ENCODE measurements at places on chromosomes 1 and 21.

DNA sequence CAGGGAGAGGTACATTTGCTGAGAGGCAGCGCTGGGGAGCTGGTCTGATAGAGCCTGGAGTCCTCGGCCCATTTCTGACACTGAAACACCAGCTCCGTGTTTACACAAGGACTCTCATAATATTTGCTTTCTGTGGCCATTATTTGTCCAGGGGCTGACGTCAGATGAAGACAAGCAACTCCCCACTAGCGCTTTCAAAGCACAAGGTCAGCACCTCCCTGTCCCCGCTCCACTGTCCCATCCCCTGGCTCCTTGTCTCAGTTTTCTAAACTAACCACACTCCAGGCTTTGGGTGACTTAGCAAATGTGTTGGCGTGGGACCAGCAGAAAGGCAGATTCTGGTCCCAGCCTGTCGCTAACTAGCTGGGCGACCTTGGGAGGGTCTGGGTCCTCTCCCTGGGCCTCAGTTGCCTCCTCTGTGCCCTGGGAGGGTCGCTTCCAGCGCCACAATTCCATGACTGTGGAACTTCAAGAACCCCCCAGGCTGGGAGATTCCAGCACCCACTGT lies 37.4 kb upstream of the ZBTB40 start:
- no peak for DNase-seq

DNA sequence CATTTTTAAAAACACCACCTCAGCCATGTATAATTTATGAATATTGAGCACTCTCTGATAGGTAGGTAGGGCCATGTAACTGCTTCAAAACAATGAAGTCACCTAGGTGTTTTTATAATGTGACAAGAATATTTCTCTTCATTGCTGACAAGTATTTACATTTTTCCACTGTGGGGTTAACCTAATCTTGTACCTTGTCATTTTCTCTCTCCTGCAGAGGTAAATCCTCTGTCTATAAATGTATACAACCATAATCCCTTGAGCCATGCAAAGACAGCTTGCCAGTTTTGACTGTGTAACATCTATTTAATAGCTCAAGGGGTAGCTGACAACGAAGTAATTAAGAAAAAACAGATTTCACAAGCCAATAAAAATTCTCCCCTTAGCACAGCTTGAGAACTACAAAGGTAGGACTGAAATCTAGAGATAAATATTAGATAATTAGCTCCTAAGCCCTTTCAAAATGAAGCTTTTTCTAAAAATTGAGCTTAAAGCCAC lies 137.6 kb upstream of the POGK start:
- DNase-seq = no peak

DNA sequence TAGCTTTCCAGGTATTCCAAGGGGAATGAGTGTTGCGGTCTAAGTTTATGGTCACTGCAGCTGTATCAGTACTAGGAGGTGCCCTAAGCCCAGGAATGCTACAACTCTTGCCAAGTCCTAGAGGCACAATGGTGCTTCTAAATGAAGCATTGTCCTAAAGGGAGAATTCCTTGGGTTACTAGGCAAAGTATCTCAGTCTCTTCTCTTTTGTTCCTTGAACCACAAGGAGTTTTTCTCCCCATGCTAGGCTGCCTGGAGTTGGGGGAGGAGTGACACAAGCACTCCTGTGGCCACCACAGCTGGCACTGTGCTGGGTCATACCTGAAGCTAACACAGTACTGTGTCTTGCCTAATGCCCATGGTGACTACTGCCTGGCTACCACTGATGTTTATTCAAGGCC lies 50.7 kb downstream of the KMO start:
- DNase-seq = no peak

GRCh38 chr1:14616632-14617396 lies 18.3 kb downstream of the KAZN start:
- DNase-seq = no peak

DNA sequence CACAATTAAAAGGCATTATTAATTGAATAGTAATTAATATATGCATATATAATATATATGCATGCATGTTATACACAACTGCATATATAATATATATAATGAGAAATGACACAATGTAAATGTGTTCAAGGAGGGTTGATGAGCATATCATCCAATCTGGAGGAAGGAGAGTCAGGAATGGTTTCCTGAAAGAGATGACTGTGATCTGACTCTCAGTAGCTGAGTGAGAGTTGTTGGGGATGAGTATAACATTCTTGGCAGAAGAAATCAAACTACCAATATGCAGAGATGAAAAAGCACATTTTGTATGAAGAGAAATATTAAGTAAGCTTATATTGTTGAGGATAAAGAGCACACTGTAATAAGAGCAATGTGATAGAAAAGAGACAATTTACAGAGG lies 37.3 kb downstream of the F13B start:
- no peak for DNase-seq

DNA sequence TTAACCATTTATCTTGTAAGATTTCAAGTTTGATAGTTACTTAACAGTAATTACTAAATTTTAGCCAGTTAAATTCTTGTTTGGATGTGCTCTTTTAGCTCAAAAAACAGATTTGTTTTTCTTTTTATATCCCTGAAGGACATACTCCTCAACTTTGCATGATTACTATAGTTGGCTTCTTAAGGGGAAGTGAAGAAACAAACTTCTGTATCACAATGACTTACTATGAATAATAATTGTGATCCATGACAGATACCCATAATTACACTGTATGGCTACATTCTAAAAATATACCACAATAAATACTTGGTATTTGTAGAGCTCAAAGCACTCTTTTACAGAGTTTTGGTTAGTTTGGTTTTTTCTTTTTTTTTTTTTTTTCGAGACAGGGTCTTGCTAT lies 55.8 kb downstream of the IARS2 start:
- DNase-seq = no peak

DNA sequence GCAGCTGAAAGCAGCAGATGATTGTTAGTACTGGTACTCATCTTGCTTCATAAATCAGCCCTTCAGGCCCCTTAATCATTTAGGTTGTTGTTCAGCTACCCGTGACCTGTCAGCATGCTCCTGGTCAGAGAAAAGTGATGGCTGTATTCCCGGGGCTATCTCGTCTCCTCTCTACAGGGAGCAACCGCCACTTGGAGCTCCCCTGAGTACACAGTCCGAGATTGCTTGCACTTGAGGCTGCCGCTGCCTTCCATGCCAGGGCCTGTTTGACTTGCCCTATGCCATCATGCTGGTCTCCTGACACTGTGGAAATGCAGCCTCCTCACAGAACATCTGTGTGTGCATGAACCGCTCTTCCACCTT lies 97.5 kb downstream of the SPATA46 start:
- DNase-seq = no peak

DNA sequence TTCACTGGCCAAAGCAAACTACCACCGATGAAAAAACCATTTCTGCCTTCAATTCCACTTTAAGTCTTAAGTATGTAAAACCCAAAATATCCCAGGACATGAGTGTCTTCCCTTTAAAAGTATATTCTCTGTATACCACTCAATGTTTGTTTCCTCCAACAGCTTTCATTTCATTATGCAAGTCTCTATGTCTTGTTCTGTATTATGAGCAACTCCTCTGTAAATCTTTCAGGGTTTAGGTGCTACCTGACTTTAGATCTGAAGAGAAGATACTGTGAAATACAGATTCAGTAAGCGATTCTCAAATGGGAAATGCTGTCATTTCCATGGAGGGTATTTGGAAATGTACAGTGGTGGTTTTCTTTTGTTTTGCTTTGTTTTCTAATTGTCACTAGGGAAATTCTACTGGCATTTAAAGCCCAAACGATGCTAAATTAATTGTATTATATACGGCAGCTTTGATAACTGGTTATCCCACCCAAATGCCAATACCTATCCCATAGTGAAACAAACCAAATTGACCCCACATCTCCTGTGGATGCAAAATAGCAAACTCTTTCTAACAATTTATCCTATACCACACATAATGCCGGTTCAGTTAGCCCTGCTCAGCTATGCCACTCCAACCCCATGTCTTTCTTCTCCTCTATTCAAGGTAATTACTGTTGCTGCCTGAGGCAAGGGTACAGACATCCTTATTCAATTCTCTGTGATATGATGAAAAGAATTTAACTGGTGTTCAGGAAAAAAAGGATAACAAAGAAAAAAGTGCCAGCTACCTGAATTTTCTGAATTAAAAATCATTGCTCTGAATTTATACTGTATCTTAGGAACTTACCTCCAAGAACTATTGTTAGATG lies 182.8 kb downstream of the EIF4G3 start:
- DNase-seq = no peak

DNA sequence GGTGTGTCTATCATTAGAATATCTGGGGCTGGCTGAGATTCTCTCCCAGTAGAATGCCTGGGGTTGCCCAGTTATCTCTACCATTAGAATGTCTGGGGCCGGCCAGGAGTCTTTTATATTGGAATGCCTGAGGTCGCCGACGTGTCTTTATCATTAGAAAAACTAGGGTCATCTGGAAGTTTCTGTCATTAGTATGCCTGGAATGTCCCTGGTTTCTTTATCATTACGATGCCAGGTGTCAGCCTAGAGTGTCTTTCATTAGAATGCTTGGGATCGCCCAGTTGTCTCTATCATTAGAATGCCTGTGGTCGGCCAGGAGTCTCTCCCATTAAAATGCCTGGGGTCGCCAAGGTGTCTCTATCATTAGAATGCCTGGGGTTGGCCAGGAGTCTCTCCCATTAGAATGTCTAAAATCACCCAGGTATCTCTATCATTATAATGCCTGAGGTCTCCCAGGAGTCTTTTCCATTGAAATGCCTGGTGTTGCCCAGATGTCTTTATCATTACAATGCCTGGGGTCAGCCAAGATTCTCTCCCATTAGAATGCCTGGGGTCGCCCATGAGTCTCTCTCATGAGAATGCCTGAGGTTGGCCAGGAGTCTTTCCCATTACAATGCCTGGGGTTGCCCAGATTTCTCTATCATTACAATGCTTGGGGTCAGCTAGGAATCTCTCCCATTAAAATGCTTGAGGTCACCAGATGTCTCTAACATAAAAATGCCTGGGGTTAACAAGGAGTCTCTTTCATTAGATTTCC lies 53.2 kb downstream of the RNF187 start:
- DNase-seq = no peak

DNA sequence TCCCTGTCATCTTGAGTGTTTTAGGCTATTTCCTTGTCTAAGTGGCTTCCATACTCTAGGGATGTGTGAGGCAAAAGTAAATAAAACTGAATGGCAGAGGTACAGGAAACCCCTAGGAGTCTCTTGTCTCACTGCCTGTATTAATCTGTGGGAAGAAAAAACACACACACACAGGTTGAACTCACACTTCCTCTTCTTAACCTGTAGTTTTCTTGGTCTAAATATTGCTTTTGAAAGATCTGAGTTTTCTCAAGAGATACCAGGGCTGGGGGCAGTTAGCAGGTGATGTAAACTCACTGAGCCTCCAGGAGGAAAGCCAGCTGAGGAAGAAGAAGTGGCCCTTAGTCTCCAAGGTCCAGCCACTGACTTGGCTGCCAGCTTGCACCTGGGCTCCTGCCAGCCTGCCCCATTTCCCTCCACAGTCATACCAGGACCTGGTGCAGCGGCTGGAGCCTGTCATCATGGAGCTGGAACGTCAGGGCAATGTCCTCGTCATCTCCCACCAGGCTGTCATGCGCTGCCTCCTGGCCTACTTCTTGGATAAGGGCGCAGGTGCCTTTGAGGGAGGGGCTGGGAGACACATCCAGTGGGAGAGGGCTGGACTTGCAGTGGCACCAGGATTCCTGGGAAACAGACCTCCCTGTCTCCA lies 16.9 kb downstream of the PFKFB2 start:
- no peak for DNase-seq

- no peak for DNase-seq
These were observed 3.8 kb upstream of the SAMD13 start for GRCh38 chr1:84297546-84298244.

- no peak for DNase-seq
These were observed 167.5 kb downstream of the LBR start for GRCh38 chr1:225260319-225260718.

- DNase-seq = no peak
These were observed 4.3 kb upstream of the C1orf116 start for GRCh38 chr1:207036865-207037264.
